Renal cortical epithelial cell (primary cell): ENCODE measurements at places on chromosomes 2 and 18.
A peak's percentile ranks its signal among the peaks of the same experiment; 100 is the strongest.

DNA sequence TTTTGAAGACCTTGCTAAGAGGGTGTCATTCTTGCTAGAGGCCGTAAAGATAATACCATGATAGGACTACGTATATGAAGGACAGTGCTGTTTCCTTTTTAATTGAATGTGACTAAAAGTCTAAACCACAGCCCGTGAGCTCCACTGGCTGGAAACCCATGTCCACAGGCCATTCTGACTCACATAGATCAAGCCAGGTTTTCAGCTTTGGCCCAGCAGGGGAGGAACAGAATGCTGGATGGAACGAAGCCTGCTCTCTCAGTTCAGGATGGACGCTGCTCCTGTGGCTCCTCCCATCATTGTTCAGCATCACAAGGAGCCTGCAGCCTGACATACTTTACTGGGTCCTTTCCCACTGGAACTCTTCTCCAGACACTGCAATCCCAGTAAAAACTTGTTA, 47.6 kb downstream of the ALPK2 start:
- peak; percentile 90 for DNase-seq

DNA sequence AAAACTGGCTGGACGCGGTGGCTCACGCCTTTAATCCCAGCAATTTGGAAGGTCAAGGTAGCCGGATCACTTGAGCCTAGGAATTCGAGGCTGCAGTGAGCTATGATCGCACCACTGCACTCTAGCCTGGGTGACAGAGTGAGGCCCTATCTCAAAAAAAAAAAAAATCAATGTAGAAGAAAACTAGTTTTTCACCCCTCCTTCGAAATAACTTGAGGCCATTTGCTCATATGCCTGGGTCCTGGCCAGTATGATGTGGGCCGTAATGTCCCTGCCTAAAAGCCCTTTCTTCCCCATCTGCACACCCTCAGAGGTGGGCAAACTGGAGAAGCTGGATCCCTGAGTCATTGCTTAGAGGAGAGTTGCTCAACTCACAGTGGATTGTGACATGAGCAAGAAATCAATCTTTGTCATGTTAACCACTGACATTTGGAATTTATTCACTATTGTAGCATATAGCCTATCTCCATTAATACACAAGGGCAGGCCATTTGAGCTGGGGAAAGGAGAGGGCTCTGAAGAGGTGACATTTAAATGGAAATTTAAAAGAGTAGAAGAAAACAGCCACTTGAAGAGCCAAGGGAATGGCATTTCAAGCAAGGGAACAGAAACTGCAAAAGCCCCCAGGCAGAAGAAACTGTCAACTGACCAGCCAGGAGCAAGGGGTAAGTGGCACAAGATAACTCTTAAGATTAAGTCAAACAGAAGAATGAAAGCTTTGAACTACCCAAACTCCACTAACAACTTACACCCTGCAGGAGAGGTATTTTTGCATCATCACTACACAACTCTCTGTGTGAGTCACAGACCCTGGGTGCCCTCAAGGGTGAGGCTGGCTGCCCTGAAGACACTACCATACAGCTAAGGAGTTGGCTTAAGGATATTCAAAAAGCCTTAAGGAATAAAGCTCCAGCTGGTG, 7.6 kb upstream of the METTL21A start:
- peak; percentile 94 for DNase-seq

DNA sequence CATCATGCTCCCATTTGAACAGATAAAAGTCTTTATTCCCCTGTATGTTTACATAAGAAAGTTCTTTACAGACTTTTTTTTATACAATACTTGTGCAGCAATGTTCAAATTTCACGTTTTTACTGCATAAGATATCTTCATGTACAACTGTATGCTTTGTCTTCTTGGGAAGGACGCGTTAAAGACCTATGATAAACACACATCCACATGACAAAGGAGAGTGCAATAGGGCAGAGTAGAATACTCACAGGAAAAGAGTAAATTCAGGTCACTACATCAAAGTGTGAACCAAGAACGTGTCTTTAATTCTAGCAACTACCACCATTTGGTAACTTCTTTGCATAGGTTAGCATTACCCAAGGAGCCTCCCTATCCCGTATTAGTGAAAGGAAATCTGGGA, 33.7 kb upstream of the NFU1 start:
- no peak for DNase-seq

- DNase-seq, result peak; percentile 20
Observed at GRCh38 chr2:69143748-69144360, 130.9 kb downstream of the ANTXR1 start.

DNA sequence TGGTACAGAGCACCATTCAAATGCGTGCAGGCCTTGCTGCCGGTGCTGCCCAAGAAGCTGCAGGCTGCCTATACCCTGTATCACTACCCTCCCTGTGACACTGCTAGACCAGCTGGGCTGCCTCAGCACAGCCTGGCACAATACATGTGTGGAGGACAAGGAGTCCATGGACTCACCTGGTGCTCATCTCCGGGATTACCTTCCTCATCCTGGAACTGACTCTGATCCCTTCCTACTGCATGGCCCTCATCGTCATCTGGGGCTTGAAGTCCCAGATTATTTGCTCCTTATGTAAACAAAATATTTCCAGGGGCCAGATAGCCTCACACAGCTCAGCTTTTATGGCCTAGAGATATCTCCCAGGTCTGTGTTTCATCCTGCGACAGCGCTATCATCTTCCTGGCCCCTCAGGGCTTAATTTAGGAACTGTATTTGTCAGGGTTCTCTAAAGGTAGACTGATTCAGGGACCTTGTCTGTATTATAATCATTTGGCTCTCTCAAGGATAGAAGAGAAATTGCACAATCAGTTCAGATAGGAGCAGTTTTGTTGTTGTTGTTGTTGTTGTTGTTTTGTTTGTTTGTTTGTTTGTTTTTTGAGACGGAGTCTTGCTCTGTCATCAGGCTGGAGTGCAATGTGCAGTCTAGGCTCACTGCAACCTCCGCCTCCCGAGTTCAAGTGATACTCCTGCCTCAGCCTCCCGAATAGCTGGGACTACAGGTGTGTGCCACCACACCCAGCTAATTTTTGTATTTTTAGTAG, 42.9 kb downstream of the WDR75 start:
- DNase-seq, result no peak

- no peak for DNase-seq
Observed at GRCh38 chr2:214876815-214877214, 67.3 kb upstream of the BARD1 start.

GRCh38 chr2:201999279-201999678, 34.4 kb upstream of the FZD7 start:
- DNase-seq, result no peak

GRCh38 chr2:71743995-71744675, 290.8 kb downstream of the DYSF start:
- peak; percentile 61 for DNase-seq

- DNase-seq, result no peak
Observed at GRCh38 chr2:71878626-71879508, 268.8 kb downstream of the CYP26B1 start.

- no peak for DNase-seq
Observed at GRCh38 chr2:110980339-110981062, 140.2 kb upstream of the BCL2L11 start.

DNA sequence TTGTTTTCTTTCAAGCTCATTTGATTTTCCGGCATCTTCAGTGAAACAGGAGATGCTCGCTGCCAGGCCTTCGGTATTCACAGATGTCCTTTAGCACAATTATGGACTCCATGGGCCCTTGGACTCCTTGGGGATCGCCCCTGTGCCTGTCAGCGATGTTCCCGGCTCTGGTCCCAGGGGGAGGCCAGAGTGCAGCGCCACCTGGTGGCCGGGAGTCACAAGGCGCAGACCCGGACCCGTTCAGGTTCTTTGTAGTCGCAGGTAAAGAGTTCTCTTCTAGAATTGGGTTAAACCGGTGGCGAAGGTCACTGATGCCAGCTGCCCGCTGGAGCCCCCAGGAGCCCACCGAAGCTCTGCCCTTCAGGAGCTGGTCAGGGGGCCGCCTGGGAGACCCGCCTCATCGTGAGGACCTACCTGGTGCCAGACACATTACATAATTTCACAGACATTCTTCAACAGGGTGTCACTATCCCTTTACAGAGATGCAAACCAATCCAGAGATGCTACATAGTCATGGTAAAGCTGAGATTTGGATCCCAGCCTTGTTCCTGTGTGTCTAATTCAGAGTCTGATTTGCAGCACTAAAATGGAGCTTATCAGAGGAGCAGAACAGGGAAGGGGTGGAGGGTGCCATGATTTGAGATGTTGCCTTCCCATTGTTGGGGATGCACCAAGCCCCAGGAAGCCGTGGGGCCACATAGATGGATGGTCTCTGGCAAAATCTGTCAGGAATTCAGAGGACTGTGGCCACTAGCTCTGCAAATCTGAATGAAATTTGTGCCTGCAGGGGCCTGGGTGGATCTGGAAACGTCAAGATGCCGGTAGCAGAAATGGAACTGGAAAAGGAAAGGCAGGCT, 6.0 kb upstream of the INPP5D start:
- peak; percentile 17 for DNase-seq

DNA sequence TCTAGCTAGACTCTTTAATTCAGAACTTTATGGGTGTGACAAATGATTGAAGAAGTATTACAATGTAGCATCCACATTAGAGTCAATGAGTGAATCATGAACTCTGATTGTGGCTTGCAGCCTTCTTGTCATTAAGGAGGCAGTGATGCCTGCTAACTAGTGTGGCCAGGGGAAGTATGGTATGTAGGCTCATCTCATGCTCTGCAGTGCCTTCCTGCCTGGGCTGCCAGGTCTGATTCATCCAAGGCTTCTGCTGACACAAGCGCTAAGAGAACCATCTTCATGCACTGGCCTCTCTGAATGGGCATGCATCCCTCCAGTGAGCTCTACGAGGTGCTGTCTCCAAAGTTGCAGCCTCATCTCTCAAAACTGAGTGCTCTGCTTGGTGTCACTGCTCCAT, 144.3 kb downstream of the MTCL1 start:
- DNase-seq, result peak; percentile 89

- no peak for DNase-seq
Observed at GRCh38 chr2:190342611-190343010, 778 bp upstream of the INPP1 start.
